ENCODE measurements at places on chromosomes 1 and 21.

DNA sequence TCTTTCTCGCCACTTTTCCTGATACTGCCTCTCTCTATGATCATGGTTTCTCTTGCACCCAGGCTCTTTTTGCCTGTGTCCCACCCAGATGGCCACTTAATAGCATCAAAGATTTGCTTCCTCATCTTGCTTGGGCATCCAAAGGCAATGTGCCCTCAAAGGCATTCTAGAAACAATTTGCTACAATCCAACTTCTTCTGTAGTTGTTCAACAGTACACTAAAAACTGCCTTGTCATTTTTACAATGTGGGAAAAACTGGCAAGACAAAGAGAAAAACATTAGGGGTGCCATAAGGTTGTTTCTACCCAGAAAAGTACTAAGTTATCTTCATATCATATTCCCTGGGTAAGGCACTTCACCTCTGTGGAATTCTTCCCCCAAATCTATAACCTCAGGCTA lies 16.5 kb upstream of the KLF18 start:
- DNase-seq: no peak

- DNase-seq: no peak
Observed at GRCh38 chr1:37951041-37951782, 4.4 kb upstream of the INPP5B start.

DNA sequence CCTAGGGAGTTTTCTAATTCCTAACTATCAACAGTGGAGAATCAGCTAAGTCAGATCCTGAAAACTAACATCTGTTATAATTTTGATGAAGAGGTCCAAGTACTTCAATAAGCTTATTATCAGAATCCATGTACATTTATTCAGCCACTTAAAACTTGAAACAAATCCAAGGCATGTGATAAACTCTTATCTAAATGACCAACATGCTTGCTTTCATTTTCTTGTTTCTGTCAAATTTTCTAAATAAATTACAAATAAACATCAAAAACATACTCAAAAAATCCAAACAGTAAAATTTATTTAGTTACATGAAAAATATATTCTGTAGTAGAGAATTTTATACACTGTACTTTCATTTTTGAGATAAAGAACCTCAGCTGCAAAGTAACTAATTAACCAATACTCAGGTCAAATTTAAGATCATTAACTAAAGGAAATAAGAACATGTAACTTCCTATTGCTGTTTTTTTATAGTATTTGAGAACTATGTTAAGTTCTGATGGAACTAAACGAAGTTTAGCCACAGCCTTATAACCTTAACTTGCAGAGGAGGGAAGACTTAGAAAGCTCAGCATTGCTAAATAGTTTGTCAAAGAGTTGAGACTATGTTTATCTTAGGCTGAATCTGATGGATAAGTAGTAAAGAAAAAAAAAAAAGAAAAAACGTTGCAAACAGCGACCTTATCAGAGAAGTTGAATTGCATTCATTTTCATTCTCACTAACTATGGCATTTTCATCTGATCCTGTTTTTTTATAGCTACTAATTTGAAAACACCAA lies 44.9 kb downstream of the SYNJ1 start:
- DNase-seq: no peak

- DNase-seq: no peak
Observed at GRCh38 chr1:184437291-184437690, 50.5 kb downstream of the C1orf21 start.

- DNase-seq: no peak
Observed at GRCh38 chr1:93668951-93669350, 12.7 kb downstream of the BCAR3 start.

- DNase-seq: no peak
Observed at GRCh38 chr1:225603538-225604354, 49.2 kb downstream of the ENAH start.

- DNase-seq: no peak
Observed at GRCh38 chr1:65409314-65409713, 11.2 kb upstream of the LEPR start.

GRCh38 chr1:247294282-247294681 lies 37.4 kb downstream of the ZNF496 start:
- DNase-seq: no peak

DNA sequence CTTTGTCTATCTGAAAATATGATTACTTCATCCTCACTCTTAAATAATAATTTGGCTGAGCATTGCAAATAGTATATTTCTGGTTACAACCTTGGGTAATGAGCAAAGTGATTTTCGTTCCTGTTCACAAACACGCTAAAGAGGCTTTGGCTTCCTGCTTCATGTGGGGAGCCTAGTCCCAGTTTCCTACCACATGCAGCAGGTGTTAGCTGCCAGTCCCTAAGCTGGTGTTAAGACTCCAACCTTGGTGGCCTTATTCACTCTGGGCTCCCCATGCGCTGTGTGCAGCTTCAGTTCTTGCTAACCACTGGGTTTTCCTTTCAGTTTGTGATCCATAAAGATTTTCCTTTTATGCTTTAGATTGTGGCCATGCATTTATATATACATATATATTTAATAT lies 56.7 kb upstream of the BARHL2 start:
- DNase-seq: no peak

GRCh38 chr1:209743145-209743482 lies 12.7 kb upstream of the TRAF3IP3 start:
- no peak for DNase-seq

DNA sequence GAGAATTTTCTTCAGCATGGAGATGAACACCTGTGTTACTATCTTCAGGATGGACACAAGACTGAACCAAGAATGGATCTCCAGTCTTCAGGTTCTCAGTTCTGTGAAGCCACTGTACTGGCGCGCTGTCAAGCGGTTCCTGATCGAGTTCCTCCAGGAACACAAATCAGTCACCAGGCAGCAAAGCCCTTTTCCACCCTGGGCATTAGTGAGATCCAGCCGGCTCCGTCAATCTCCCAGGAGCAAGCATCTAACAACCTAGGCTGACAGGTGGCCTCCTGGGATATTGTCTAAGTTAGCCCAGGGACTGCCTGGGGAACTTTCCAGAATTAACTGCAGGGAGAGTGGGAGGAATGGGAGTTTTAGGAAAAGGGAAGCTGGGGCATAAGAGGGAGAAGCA lies 9.7 kb upstream of the IGFN1 start:
- DNase-seq: peak; percentile 67

DNA sequence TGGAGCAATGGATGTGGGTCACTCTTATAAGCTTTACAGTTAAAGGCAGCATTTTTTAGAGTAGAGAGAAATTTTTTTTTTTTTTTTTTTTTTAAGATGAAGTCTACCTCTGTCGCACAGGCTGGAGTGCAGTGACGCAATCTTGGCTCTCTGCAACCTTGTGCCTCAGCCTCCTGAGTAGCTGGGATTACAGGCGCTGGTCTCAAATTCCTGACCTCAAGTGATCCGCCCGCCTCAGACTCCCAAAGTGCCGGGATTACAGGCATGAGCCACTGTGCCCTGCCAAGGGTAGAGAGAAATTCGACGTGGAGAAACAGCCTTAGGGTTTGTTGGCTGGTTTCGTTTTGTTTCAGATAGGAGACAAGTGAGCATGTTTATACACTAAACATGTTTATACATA lies 594.2 kb upstream of the ADAMTS5 start:
- no peak for DNase-seq

DNA sequence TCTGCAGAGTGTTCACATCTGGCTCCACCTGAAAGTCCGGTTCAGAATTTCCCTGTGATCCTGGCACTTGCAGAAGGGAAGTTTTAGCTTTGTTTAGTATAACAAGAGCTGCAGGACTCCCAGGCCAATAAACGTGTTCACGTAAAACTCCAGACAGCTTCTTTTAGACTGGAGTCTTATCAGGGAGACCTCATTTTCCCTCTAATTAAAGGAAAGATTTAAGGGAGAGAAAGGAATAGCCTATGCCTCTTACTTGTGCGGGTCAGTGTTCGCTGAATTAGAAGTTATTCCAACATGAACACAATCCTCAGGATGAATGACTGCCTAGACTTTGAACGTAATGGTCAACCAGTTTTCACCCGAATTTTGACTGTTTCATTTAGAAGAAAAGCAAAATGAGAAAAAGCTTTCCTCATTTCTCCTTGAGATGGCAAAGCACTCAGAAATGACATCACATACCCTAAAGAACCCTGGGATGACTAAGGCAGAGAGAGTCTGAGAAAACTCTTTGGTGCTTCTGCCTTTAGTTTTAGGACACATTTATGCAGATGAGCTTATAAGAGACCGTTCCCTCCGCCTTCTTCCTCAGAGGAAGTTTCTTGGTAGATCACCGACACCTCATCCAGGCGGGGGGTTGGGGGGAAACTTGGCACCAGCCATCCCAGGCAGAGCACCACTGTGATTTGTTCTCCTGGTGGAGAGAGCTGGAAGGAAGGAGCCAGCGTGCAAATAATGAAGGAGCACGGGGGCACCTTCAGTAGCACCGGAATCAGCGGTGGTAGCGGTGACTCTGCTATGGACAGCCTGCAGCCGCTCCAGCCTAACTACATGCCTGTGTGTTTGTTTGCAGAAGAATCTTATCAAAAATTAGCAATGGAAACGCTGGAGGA lies 202.1 kb upstream of the SGIP1 start:
- no peak for DNase-seq

DNA sequence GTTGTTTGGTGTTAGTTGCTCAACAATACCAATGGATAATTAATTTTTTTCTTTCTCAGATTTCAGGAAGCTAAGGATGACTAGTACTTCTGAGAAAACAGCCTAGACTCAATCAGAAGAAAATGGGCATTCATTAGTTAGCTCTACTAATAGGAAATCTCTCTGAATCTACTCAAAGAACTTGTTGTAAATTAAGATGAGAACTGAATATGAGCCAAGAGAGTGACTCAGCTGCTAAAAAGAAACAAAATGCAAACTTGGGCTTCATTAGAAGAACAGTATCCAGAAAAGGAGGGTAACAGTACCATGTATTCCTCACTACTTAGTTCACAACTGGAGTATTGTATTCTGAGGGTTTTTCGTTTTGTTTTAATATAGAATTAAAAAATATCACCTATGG lies 12.5 kb downstream of the FOXJ3 start:
- no peak for DNase-seq

GRCh38 chr1:202349206-202349928 lies 868 bp downstream of the PPP1R12B start:
- DNase-seq: no peak

GRCh38 chr1:17134034-17134433 lies 14.8 kb upstream of the PADI2 start:
- DNase-seq: no peak

GRCh38 chr1:6489799-6490180 lies 1.7 kb downstream of the PLEKHG5 start:
- DNase-seq: peak; percentile 88

GRCh38 chr1:9907441-9907840 lies 2.6 kb downstream of the CTNNBIP1 start:
- DNase-seq: no peak

GRCh38 chr1:67897270-67897949 lies 64.1 kb upstream of the GNG12 start:
- DNase-seq: no peak

DNA sequence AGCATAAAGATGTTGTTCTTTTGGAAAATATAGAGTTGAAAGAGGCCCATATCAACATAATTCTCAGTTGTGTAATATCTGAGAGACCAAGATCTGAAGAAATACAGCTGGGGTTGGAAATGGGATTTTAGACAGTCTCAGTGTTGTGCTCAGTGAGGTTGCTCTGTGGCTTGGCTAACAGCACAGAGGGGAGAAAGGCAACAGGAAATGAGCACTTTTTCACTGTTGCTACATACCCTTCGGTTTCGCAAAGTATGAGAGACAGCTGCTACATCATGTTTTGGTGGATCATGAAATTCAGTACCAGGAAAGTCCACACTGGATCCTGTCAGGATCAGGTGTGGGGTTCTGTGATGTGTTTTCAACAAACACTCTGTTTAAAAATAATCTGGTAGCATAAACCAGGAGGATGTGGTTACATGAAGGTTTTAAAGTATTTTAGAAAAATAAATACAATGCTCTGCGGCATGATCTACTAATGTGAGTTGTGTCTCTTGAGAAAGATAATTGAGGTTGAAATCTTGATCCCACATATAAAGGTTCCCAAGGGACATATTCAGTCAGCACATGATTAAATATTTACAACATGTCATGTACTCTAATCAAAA lies 7.0 kb upstream of the GPR88 start:
- no peak for DNase-seq

DNA sequence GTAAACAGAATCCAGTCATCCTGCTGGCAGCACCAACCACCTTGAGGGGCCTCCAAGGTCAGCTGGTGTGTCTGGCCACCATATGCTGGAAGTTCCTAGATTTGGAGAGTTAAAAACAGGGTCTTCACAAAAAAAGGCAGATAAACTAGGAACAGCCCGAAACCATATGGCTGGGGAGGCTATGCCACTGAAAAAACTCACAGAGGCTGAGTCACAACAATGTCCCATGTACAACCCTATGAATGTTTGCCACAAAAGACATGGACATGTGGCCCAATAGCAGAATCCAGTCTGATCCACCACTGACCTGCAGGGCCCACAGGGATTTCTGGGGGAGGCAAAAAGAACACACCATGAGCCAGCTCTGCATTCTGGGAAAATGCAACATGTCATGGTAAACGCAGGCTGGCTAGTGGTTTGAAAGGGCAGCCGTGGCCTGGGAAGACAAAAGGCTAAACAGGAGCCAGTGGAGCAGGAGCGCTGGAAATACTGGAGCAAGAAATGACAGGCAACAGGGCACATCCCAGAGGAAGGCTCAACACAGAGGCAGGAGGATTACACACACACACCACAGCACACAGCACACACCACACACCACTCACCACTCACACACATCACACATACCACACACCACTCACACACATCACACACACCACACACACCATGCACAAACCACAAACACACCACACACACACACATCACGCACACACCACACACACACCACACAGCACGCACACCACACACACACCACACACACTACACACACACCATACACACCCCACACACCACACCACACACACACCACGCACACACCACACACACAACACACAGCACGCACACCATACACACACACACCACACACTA lies 55.4 kb downstream of the HSF2BP start:
- no peak for DNase-seq

GRCh38 chr1:192158181-192158580 lies at the start of gene RGS18:
Gene RGS18, plus strand, starts transcription at chr1:192158462. Its CDS starts 176 bp downstream, at chr1:192158638.
- no peak for DNase-seq

- no peak for DNase-seq
Observed at GRCh38 chr1:159602501-159602999, 14.9 kb downstream of the APCS start.

GRCh38 chr1:8693107-8693506 lies 124.3 kb downstream of the RERE start:
- no peak for DNase-seq

DNA sequence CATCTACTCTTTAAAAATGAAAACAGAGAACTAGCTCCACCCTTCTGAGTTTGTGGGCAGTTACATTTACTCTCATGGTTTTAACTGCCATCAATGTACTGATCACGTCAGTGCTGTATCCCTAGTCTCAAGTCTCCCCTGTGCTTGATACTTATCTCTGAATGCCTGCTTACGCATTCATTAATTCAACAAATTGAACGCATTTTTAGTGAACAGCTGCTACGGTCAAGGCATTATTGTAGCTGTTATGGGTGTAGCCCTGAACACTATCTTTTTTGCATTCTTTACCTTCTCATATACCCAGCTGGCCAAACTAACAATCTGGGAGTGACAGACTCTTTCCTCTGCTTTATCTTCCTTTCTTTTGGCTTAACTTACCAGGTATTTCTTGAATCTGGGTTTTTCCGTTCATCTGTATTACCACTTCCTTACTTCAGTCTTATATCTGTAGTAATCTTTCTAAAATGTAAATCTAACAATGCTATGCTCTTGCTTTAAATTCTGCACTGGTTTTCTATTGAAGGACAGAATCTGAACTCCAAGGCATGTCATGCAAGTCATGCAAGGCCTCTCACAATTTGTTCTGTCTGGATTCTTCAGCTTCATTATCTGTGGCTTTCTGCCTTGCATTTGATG lies 33.3 kb downstream of the SMG7 start:
- no peak for DNase-seq

Measured in WERI-Rb-1 (cell line).